ENCODE measurements at places on chromosomes 13 and 19.

DNA sequence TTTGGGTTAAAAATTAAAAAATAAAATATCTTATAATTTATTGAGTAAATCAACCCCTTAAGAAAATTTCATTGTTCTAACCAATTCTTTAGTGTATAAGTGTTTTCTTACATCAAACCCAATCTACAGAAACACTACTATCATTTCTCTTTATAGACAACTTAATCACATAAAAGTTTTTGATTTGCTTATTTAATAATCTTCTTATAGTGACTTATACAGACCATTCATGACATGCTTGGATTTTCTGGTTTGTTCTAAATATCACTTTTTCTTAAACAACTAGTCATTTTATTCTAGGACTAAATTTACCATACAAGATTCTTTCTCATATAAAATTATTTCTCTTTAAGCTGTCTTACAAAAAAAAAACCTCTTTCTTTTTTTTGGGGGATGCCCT lies 27.3 kb upstream of the ZSCAN5A start:
- no peak for DNase-seq

DNA sequence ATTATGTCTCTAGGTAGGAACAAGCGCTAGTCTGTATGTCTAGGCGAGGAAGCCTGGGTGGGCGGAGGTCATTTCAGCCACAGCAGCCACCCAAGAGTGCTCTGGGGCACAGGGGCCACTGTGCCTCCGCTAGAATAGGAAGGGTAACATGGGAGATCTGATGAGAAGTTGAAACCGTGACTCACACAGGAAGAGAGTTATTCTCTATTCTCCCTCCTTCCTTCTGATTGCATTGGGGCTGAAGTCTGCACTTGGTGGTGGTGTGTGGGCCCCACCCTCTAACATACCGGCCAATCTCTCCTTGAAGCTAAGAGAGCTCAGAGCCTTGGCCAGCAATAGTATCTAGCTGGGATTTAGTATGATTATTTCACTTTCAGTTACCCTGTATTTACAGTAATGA lies 20.3 kb upstream of the GGACT start:
- DNase-seq: no peak

- DNase-seq: no peak
Measured at GRCh38 chr13:42798118-42798517, 16.7 kb downstream of the FAM216B start.

DNA sequence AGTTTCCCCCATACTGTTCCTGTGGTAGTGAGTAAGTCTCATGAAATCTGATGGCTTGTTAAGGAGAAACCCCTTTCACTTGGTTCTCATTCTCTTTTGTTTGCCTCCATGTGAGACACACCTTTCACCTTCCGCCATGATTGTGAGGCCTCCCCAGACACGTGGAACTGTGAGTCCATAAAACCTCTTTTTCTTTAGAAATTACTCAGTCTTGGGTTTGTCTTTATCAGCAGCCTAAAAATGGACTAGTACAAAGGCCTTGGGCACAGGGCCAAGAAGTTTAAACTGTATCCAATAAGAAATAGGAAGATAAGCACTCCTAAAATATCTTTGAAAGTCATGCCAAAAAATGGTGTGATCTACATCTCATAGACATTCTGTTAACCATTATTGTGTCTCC lies 176.9 kb downstream of the TBC1D4 start:
- DNase-seq: no peak

DNA sequence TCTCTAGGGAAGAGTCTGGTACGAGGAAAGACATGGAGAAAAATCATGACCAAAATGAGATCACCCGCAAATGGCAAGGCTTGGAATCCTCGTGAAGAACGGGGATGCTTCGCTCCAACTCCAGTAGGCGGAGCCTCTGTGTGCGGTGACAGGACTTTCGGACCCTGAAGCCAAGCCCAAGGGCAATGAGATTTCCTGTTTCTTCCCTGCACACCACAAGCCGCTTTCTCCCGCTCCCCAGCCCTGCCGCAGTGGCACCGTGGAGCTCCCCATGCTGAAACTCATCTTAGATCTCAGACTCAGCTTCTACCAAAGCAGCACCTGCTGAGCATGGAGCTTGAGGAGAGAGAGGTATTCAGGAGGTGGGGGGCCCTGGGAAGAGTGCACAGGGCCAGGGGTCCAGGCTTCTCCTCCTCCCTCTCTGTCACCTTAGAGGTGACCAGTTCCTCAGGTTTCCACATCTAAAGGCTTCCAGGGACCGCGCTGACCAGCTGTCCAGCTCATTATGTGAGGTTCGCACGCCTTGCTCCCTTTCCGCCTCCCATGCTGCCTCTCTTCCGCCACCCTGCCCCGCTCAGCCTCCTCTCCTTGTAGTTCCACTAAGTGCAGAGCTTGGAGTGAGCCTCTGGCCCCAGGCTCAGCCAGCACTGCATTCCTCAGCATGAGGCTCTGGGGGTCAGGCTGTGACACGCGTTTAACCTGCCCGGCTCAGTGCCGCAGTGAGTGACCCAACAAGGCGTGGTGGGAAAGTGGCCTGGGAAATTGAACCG lies 153.8 kb upstream of the SOX1 start:
- DNase-seq: no peak
